ENCODE measurements at places on chromosomes 13 and 19. TPM values are rescaled to one million over a fixed set of nuclear protein-coding genes. Genes with fewer than 3 reads are reported as not detected.
A peak's percentile ranks its signal among the peaks of the same experiment; 100 is the strongest.

DNA sequence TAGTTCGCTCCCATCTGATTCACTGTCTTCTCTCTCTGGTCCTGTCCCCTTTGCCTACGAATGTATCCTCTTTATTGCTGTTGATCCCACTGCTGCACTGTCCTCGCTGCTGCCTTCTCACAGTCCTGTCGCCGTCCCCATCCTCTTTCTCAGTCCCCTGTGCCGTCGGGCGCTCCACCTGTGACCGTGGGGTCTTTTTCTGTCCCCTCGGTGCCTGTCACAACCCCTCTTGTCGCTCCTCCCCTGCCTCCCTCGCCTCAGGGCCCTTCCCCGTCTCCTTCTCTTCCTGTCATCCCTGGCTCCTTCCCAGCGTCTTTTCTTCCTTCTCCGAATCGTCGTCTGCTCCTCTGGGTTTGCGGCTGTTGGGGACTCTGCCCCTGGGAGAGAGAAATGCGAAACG is 32.3 kb downstream of the SYT3 start:
- no peak for DNase-seq

DNA sequence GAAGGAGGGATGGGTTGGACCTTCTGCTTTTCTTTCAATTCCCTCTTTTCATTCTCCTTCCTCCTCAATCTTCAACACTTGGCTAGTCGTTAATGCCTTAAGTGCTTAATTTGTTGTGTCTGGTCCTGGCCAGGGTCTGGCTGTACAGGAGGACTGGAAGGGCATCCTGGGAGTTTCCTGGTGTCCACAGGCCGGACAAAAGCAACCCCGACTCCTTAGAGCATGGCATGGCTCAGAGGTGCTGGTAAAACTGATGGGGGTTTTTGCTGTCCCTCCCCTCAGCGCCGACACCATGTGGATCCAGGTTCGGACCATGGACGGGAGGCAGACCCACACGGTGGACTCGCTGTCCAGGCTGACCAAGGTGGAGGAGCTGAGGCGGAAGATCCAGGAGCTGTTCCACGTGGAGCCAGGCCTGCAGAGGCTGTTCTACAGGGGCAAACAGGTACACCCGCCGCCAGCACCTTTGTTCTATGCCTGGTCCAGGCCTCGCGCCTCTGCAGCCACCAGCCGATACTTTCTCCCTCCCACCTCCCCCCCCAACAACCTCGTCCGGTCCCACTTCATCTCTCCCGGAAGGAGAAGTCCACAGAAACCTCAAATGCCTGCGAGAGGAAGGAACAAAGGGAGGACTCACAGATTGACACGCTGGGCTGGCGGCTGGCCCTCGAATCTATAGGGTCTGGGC is 1.4 kb downstream of the UHRF1 start:
- peak; percentile 55 for DNase-seq

GRCh38 chr13:39250440-39250839 is 212.2 kb downstream of the NHLRC3 start:
- no peak for DNase-seq

- DNase-seq, result peak; percentile 76
Measured at GRCh38 chr19:52248241-52248640, 21.1 kb upstream of the ZNF766 start.

GRCh38 chr19:44603201-44603945 is 10.0 kb upstream of the IGSF23 start:
- peak; percentile 97 for DNase-seq

- DNase-seq, result peak; percentile 99
Measured at GRCh38 chr19:8361921-8362793, 1.8 kb upstream of the ANGPTL4 start.

PDS5B gene
- total RNA-seq, result 40.2 TPM

PRX gene
- total RNA-seq, result 1.7 TPM

- DNase-seq, result no peak
Measured at GRCh38 chr13:32905864-32906180, 110.4 kb upstream of the KL start.

DNA sequence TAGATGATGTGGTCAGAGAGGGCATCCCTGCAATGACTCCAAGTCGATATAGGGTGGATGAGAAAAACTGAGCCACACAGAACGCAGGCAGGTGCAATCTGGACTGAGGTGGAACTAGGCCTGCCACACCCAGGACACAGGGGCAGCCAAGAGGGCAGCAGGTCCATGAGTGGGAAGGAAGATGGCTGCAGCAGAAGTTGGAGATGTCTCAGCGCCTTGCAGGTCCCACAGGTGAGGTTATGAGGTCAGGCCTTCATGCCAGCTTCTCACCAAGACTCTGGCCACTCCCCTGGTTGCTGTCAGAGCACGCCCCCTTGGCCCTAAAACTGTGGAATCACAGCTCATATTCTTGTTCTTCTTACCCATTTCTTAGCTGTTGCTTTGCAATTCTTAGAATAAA is 147.7 kb upstream of the VSTM2B start:
- no peak for DNase-seq

ZNF723 gene
- not detected for total RNA-seq

CPAMD8 gene
- total RNA-seq, result 2.0 TPM

- no peak for DNase-seq
Measured at GRCh38 chr19:30402436-30403202, 30.4 kb downstream of the ZNF536 start.

- peak; percentile 39 for DNase-seq
Measured at GRCh38 chr19:17281391-17282304, at the start of gene ANKLE1. Gene ANKLE1 (plus strand): TSS chr19:17281901. CDS start chr19:17281921, 20 bp downstream.

DNA sequence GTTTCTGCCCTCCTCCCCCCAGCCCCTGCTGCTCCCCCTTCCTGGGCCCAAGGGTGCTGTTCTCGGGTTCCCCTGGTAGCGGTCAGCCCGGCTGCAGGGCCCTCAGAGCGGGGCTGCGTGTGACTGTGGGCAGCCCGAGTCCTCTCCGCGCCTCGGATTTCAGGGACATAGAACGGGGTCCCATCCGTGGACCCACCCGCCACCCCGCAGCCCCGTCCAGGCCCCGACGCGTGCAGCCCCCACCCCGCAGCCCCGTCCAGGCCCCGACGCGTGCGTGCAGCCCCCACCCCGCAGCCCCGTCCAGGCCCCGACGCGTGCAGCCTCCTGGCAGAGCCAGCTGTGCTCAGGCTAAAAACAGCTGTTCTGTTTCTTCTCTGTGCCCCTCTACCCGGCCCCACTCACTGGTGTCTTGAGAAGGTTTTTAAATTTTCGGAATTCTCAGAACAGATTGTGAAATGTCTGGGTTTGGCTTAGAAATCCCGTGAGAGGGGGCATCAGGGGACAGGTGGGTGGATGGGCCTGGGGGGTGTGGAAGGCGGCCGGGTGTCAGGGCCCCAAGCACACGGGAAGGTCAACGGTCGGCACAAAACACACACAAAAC is 5.5 kb upstream of the PRTN3 start:
- no peak for DNase-seq

- DNase-seq, result no peak
Measured at GRCh38 chr13:47190696-47191305, 293.9 kb upstream of the HTR2A start.

DNA sequence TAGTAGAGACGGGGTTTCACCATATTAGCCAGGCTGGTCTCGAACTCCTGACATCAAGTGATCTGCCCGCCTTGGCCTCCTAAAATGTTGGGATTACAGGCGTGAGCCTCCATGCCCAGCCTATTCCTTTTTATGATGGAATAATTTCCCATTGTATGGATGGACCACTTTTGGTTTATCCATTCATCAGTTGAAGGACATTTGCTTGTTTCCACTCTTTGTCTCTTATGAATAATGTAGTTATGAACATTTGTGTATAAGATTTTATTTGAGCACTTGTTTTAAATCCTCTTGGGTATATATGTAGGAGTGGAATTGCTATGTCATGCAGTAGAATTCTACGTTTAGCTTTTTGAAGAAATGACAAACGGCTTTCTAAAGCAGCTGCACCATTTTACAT is 23.3 kb downstream of the FBXO27 start:
- DNase-seq, result no peak

DNA sequence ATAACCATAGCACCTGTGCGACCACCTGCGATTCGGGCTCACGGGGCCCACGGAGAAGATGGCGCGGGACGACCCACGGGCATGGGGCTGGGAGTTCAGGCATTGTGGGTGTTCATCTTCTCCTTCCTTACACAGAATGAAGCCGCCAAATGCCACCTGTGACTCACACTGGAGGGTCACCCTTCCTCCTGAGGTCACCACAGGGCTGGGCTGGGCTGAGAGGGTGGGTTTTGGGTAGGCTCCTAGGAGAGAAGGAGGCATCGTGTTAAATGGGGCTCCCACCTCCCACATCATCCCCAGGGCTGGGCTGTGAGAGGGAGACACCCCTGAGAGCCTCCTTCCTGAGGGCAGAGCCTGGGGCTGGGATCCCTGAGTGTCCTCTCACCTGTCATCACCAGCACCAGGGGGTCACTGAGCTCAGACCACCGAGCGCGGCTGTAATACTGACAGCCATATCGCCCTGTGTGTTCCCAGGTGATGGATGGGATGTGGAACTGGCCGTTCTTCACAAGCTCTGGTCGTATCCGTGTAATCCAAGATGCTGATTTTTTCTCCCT is 1.4 kb downstream of the LILRB2 start:
- no peak for DNase-seq

SCGB2B2 gene
- not detected for total RNA-seq

DNA sequence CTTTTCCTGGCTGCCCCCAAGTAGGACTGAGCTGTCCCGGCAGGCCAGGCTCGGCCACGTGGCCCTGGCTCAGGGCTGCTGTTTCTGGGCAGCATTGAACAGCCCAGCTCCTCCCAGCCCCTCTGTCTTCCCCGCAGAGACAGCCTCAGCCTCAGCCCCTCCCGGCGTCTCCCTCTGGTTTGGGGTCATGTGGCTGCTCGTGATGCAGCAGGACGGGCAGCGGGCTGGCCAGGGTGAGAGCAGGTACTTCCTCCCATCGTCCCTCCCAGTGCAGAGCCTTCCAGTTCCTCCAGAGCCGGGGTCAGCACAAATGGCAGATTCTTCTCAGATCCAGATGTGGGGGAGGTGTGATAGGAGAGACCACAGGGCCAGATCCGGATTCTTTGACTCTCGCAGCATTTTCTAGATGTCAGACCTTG is 114.6 kb downstream of the KDM4B start:
- no peak for DNase-seq

DNA sequence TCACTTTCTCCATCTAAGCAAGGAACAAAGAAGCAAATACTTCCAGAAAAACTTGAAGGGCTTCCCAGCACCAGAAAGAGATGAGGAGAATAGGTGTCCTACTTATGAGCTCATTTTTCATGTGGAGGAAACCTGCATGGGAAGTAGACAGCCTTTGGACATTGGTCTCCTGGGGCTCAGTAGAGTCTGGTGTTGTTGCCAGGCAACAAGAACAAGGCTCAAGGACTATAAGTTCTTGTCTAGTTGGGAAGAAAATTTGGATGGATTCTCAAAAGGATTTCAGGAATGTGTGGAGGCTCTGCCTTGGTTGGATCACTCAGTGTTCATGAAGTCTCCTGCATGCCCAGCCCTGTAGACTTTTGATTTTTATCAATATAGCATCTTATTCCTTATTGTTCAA is 84.5 kb downstream of the MBNL2 start:
- peak; percentile 74 for DNase-seq

PIH1D1 gene
- total RNA-seq, result 143 TPM

MCF2L gene
- total RNA-seq, result 7.8 TPM

DNA sequence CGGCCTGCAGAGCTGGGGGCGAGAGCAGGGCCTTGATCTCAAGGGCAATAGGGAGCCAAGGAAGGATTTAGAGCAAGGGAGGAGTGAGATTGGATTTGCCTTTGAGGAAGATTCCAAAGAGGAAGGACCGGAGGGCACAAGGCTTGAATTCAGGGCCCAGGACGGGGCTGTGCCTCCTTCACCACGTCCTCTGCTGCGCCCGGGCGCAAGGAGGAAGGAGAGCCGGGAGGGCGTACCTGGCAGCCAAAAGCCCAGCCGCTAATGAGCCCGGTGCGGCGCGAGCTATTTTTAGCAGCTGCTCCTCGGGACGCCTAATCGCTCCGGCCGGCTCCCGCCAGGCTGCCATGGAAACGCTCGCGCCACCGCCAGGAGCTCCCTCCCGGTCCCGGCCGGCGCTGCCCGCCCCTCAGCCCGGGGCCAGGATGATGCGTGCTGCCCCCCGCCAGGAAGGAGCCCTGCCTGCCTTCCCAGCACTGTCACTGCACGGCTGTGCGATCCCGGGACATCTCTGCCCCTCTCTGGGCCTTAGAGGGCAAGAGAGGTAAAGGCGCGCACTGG is 31.3 kb downstream of the TINCR start:
- DNase-seq, result peak; percentile 6

DNA sequence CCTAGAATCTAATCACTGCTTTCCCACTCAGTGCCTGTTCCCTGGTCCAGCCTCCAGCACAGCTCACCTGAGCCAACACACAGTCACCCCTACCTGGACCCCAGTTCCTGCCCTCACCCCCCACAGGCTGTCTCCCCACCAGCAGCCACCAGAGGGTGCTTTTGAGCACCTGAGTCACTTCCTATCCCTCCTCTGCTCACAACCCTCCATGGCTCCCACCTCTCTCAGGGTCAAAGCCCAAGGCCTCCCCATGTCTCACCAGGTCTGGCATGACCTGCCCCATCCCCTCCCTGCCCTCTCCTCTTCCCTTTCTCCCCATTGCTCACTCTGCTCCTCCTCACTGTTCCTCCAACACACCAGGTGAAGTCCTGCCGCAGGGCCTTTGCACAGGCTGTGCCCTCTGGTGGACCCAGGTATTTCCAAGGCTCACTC is 7.1 kb upstream of the DPP9 start:
- peak; percentile 52 for DNase-seq
